ENCODE measurements at places on chromosomes 7 and 10.

- no peak overlapping the region for H3K4me3 ChIP-seq
- H3K36me3 ChIP-seq: no peaks in the 10 kb centered on the region
- H3K4me1 ChIP-seq: peaks cover 6% of the 10 kb centered on the region
- H3K27ac ChIP-seq: no peak overlapping the region
- H3K27me3 ChIP-seq: no peaks in the 10 kb centered on the region
These were observed 164.1 kb upstream of the CDCA7L start for GRCh38 chr7:22109761-22110160.

- no peaks in the 10 kb centered on the region for H3K27me3 ChIP-seq
- DNase-seq: no peak
- no peak overlapping the region for H3K4me3 ChIP-seq
- H3K27ac ChIP-seq: no peak overlapping the region
These were observed 290.1 kb downstream of the TCERG1L start for GRCh38 chr10:131021246-131021895.

DNA sequence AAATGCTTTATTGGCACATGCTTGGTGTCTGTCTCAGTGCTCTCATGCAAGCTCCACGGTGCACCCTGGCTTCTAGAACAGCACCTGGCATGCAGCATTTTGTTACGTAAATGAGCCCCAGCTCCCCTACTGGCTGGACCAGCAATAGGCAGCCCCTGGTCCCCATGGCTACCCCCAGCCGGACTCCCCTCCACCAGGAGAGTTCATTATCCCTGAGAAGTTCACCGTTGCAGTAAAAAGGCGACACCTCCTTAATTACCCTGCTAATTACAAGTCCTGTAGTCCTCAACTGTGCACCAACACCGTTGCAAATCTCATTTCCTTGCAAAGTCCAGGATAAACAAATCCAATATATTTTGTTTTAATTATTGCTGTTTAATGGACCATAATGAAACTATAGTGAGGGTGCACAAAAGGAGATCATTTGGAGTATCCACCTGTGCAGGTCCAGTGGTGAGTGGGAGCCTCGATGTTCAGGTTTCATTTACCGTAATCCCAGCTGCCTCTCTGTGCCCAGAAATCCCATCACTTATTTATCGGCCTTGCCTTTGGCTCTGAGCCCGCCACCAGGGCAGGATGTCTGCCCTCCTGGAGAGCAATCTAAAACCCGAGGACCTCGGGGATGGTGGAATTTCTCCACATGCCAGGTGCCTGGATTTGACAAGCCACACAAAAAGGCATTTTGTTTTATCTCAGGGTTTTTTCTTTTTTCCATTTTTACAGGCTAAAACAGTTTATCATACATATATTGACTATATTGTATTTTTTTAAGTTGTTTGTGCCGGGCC is 12.8 kb upstream of the DRGX start:
- H3K36me3 ChIP-seq: no peaks in the 10 kb centered on the region
- no peak overlapping the region for H3K27ac ChIP-seq
- H3K27me3 ChIP-seq: no peaks in the 10 kb centered on the region

- H3K27ac ChIP-seq: no peak overlapping the region
- no peaks in the 10 kb centered on the region for H3K27me3 ChIP-seq
- no peak overlapping the region for H3K4me3 ChIP-seq
- DNase-seq: no peak
These were observed 141.4 kb upstream of the PRKCQ start for GRCh38 chr10:6721480-6721879.

DNA sequence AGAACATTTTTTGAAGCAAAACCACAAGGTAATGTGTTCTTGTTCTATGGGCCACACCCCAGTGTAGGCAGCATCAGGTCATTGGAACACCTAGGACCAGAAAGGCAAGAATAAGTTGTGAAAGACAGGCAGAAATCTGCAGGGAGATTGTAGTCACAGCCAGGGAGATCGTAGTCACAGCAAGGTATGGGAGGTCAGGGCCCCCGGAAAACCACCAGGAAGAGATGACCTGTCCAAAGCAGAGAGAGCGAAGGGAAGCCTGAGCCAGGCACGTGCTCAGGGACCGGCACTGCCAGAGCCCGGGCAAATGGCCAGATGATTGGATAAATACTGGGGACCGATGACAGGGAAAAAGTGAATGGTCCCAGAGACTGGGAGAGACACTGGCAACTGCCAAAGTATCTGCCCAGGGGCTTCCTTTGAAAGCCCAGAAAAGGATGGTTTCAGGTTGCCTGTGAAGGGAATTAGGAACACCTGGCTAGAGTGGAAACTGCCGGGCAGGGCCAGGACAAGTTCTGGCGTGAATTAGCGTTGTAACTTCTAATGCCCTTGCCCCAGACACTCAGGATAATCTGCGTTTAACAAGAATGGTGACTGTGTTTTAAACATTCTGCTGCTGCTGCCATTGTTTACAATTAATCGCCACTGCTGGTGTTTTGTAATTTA is 3.9 kb upstream of the NOBOX start:
- no peak overlapping the region for H3K4me3 ChIP-seq
- DNase-seq: no peak
- H3K27ac ChIP-seq: no peak overlapping the region
- H3K36me3 ChIP-seq: no peaks in the 10 kb centered on the region
- H3K4me1 ChIP-seq: no peaks in the 10 kb centered on the region

GRCh38 chr10:98415731-98416119 is 743 bp upstream of the PYROXD2 start:
- no peaks in the 10 kb centered on the region for H3K27me3 ChIP-seq
- peaks cover 16% of the 10 kb centered on the region for H3K4me1 ChIP-seq
- DNase-seq: no peak
- peak overlapping the region; percentile 26 for H3K27ac ChIP-seq
- H3K36me3 ChIP-seq: peaks cover 13% of the 10 kb centered on the region

DNA sequence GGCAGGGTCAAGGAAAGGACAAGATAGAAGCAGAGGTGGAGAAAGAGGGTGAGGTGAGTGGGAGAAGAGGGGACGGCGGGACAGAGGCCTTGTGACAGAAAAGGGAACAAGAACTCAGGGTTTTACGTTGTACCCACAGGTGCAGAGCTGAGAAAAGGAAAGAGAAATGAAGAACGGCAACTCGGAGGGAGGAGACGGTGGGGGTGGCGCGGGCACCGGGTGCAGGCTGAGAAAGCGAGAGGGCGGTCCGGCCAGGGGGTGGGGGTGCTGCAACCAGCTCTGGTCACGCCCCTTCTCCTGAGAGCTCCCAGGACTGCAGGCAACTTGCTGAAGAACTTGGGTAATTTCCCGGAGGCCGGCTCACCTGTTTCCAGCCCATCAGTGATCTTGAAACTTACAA is 65.3 kb downstream of the CARD11 start:
- H3K36me3 ChIP-seq: no peaks in the 10 kb centered on the region

DNA sequence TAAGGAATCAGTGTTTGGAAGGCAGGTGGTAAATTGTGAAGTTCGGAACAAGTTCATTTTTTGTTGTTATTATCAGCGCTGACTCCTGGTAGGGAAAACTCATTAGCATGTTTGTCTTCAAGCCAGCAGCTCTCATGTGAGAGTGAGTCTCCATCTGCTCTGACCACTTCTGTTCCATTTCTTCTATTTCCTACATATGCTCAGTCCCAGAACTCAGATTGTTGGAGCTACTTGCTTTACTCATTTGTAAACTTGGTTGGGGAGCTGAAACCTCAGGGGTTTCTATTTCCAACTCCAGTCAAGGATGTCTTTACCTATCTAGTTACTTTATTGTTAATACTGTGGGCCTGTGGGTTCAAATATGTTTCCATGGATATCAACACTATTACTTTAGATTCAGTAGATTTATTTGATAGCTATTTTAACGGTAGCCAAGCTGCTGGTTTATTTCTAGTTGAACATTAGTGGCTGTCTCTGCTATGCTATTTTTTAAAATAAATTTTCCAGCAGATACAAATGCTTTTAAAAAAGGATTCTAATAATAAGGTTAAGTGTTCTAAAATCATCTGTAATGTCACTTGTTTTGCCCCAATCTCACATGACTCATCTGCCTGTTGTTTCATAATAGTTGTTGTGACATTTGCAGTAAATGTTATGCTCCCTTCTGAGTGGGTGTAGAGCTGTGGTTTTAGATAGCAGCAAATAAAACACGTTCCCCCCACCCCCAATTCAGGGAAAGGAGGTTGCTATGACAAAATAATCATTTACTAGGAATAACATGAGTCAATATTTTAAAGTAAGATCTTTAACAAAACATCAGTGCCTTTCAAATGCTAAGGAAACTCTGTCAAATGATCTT is 143.3 kb downstream of the HDAC9 start:
- DNase-seq: no peak
- H3K4me3 ChIP-seq: no peak overlapping the region
- H3K27ac ChIP-seq: no peak overlapping the region
- H3K4me1 ChIP-seq: no peaks in the 10 kb centered on the region
- H3K27me3 ChIP-seq: no peaks in the 10 kb centered on the region

GRCh38 chr10:24606021-24606420 is 117.7 kb downstream of the ARHGAP21 start:
- no peaks in the 10 kb centered on the region for H3K27me3 ChIP-seq
- peaks cover 7% of the 10 kb centered on the region for H3K36me3 ChIP-seq
- no peak overlapping the region for H3K27ac ChIP-seq
- DNase-seq: no peak
- H3K4me3 ChIP-seq: no peak overlapping the region

DNA sequence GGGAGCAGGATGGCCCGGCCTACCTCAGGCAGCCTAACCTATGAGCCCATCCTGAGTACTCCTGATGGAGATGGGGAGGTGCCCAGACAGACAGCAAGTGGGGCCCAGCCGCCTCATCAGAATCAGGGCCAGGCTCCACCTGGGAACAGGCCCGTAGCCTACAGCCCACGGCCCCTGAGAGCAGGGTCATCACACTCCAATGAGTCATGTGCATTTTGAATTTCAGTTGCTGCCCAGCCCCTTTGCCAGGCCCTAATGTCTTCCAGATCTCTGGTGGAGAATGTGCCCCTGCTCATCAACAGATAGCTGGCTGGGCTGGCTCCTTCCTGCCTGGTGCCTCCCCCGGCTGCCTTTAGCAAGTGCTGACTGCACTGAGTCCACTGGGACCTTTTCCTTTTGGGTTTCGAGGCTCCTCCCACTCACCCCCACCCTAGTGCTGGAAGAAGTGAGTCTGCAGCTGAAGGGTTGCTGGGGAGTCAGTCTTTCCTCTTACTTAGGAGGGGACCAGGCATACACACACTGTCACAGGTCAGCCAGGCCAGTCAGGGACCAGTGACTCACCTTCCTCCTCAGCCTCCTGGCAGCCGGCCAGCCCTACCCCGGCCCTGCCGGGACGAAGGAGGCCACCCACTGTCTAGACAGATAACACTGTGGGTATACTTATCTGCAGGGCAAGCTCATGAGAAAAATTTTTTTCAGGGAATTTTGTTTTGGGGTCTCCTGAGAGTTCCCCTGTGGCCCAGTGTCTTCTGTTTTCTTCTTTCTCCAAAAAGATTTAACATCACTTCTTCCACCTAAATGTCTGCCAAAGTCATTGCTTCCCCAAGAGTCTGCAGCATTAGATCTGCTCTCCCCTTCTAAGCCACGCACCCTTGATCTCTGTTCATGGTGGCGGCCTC is 9.1 kb upstream of the ASIC3 start:
- no peaks in the 10 kb centered on the region for H3K4me1 ChIP-seq
- no peak for DNase-seq
- H3K27me3 ChIP-seq: no peaks in the 10 kb centered on the region
- no peak overlapping the region for H3K4me3 ChIP-seq
- H3K36me3 ChIP-seq: peaks cover 13% of the 10 kb centered on the region

GRCh38 chr7:91151916-91152315 is 112.3 kb upstream of the FZD1 start:
- H3K36me3 ChIP-seq: no peaks in the 10 kb centered on the region
- no peaks in the 10 kb centered on the region for H3K27me3 ChIP-seq
- DNase-seq: no peak
- no peak overlapping the region for H3K4me3 ChIP-seq
- peaks cover 26% of the 10 kb centered on the region for H3K4me1 ChIP-seq
- H3K27ac ChIP-seq: no peak overlapping the region

DNA sequence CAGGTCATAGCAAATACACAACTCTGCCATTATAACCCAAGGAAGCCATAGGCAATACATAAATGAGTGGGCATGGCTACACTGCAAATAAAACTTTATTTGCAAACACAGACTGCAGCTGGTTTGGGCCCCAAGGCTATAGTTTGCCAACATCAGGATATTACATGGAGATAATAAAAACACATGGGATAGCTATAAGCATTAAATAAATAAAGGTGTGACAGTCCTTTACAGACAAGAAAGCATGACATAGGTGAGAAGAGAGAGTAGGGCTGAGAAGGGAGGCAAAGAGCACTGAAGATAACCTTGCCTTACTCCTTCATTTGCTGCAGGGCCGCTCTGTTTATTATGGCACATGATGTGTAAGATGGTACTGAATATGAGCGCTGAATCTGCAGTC is 135.1 kb upstream of the GHITM start:
- no peak overlapping the region for H3K4me3 ChIP-seq
- H3K4me1 ChIP-seq: no peaks in the 10 kb centered on the region
- H3K27ac ChIP-seq: no peak overlapping the region
- no peaks in the 10 kb centered on the region for H3K36me3 ChIP-seq
- DNase-seq: no peak

DNA sequence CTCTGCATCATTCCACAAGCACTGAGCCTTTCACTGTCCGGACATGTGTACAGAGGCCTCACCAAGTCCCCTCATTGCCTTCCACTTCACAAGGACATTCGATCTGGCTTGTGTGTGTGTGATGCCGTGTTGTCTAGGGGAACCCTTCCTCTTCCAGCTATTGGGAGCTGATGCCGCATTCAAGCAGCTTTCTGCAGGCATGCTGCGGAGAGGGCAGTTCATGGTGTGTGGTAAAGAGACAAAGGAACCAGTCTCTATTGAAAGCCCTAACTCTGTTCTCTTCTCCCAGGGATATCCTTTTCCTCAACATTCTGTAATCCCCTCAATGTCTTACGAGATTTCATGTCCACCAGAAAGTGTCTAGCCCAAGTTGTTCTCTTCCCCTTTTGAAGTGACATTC is 141.6 kb downstream of the ALOX5 start:
- peaks cover 3% of the 10 kb centered on the region for H3K36me3 ChIP-seq
- peaks cover 23% of the 10 kb centered on the region for H3K4me1 ChIP-seq
- no peaks in the 10 kb centered on the region for H3K27me3 ChIP-seq

DNA sequence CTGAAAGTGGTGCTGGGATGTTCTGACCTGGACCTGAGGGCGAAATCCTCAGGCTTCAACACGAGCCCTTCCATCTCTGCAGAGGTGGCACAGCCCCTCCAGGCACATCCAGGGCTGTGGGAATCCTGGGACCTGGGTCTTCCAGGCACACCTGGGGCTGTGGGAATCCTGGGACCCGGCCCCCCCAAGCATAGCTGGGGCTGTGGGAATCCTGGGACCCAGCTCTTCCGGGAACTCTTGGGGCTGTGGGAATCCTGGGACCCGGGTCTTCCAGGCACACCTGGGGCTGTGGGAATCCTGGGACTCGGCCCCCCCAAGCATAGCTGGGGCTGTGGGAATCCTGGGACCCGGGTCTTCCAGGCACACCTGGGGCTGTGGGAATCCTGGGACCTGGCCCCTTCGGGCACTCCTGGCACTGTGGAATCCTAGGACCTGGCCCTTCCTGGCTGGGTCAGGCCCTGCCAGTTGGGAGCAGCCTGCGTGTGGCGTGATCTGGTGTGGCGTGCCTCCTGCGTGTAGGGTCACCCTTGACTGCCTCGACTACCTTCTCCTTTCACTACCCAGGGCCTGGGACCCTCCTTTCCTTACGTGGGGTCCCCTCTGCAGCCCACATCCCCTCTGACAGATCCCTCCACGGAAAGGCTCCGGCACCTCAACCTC is 124.0 kb downstream of the WDR37 start:
- no peak for DNase-seq
- no peaks in the 10 kb centered on the region for H3K4me1 ChIP-seq
- no peak overlapping the region for H3K27ac ChIP-seq
- H3K4me3 ChIP-seq: no peak overlapping the region

Measured in neuronal stem cell (in vitro differentiated cells).